NCI-H226 (cell line): ENCODE measurements at places on chromosomes 11 and 22.

- DNase-seq, result no peak
Observed at GRCh38 chr11:30818721-30819120, 232.6 kb upstream of the MPPED2 start.

DNA sequence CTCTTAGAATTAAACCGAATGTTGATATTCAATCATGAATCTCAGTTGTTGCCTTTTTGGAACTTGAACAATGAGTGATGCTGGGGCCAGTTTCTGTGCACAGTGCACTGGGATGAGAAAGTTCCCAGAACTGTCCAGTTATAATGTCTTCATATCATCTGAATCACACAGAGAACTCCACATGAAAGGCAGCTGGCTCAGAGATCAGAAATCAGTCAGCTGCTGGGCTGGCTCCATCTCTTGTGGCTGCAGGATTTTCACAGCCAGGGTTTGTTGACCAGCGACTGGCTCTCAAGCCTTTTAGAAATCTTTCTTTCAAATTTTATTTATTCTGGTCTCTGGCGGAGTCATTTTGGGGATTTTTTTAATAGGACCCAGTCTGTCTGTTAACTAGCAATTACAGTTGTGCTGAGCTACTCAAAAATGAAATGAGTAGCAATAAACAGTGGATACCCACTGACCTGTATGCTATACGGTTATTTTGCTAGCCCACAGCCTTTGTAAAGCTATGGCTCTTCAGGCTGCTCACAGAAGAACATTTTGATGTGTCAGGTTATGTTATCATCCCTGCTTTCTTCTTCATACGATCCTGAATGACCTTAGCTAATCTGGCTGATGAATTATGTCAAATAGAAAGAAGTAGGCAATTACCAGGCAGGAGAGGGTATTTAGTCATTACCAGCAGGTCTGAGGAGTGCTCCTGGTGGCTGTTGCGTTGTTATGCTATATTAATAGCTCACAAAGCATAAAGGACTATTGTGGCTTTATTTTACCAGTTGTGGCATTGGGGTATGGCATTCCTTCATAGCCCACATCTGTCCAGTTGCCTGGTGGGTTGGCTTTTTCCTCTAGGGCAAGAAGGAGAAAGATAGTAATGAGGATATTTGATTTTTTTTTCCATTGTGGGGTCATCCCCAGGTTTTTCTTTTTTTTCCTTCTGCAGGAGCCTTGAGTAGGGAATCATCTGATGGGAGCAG, 3.6 kb downstream of the FAT3 start:
- no peak for DNase-seq

DNA sequence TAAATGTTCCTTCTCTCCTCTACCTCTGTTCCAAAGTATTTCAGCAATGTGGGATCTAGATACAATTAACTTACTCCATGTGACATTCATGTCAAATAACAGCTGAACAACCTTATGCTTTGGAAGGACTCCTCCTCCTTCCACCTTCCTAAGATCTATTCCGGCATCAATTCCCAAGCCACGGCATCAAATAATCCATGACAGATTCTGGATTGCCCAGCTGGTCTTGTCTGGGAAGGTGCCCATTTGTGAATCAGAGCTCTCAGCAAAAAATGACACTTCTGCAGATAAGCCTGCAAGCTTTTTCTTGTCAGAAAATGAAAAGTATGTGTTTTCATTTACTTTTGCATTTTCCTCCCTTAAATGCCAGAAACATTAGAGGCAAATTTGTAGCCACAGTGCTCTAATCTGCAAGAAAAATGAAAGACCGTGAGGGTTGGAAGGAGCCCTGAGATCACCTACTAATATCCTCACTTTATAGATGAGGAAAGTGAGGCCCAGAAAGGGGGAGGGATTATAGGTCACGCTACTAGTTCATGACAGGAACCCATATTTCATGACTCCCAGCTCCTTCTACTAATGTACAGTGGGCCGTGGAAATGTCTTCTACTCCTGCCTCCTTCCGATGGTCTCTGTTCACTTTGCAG, 124.0 kb downstream of the ME3 start:
- peak; percentile 34 for DNase-seq

DNA sequence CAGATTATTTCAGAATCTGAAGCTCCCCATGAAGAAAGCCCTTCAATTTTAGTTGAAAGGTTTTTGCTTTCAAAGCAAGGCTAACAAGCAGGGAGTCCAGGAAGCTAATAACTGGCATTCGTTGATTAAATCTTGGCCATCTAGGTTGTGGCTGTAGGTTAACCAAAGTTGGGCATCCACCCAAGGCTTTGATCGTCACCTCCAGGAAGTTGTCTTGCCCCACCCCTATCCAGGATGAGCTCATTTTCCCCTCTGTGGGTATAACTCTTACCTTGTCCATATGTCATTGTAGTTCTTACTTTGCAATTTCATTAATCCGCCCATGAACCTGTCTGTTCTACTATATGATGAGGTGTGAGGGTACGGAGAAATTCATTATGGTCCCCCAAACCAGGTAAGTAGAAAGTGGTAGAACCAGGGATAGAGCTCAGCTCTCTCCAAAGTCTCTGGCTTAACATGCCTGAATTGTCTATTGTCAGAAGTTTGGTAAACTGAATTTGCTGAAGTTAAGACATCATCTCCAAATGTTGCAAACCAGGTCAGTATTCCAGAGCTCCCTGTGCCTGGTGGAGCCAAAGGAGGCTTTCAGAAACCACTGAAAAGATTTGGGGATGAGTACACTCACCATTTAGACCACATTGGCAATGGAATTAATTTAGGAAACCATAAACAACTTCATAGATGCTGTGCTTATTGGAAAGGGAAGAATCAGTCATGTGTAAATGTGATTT, 97.1 kb downstream of the CD44 start:
- DNase-seq, result peak; percentile 41

DNA sequence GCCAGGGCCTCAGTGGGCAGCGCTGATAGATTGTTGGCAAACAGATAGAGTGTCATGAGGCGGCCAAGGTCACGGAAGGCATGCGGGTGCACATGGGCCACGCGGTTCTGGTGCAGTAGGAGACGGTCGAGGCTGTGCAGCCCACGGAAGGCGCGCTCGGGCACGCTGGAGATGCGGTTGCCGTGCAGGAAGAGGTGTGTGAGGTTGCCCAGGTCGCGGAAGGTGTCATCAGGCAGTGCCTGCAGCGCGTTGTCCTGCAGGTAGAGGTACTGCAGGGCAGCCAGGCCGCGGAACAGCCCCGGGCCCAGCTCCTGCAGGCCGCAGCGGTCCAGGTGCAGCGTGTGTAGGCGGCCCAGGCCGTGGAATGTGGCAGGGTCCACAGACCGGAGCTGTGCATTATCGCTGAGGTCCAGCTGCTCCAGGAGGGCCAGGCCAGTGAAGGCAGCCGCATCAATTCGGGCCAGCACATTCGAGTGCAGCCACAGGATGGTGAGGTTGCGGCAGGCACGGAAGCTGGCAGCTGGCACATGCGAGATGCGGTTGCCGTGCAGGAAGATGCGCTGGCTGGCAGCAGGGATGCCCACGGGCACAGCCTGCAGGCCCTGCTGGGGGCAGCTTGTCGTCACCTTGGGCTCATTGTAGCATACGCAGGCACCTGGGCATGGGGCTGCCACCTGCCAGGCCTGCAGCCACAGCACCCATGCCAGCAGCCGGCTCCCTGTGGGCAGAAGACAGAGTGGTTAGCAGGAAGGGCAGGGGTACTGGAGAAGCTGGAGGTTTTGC, 25.5 kb downstream of the RTN4R start:
- no peak for DNase-seq

DNA sequence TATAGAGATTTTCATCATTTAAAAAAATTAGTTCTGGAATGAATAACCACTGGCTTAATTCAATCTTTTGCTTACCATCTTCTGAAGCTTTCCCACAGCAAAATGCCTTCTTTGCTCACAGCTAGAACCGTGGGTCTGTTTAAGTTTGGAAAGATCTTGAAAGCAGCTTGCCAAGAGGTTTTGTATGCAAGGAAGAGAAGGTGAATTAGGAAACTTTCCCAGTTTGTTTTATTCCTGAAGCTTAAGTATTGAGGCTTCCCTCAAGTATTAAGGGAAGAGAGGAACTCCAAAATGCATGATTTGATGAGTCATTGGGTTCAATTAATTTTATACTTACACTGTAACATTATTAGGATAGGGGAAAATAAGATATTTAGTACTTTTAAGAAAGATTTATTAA, 1.9 kb upstream of the ARHGEF12 start:
- DNase-seq, result no peak

- DNase-seq, result no peak
Observed at GRCh38 chr11:62352355-62353336, 15.4 kb downstream of the ASRGL1 start.

GRCh38 chr11:33329705-33330329, 72.6 kb downstream of the HIPK3 start:
- DNase-seq, result peak; percentile 25

DNA sequence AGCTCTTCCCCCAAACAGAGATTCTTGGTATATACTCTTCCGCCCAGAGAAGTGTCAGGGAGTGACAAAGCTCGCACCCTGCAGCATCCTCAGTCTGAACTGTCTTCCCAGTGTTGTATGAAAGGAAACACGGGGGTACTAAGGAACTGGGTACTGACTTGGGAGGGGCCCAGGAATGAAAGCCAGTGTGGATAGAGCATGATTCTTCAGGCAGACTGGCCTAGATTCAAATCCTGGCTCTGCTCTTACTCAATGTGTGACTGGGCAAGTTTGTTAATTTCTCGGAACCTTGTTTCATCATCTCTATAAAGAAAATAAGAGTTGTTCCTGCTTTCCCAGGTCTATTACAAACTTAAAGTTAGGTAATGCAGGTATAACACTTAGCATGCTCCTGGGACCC, 266.0 kb upstream of the NARS2 start:
- no peak for DNase-seq

- DNase-seq, result peak; percentile 42
Observed at GRCh38 chr11:122711831-122712381, 56.4 kb downstream of the UBASH3B start.

DNA sequence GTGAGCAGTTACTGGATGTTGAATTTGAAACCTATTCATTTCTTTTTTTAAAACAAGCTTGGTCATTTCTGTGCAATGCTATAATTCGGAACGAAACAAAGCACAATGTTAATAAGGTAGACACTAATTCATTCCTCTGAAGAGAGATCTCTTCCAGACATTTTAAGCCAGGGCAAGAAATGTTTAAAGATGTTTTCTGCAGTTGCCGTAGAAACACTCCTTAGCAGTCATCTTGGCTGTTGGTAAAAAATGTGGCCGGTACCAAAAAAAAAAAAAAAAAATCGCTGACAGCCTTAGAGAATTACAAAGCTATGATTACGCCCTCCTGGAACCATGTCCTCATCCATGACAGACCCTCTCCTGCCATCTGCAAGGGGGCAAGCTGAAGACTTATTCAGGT, 66.4 kb upstream of the TTC12 start:
- DNase-seq, result no peak

DNA sequence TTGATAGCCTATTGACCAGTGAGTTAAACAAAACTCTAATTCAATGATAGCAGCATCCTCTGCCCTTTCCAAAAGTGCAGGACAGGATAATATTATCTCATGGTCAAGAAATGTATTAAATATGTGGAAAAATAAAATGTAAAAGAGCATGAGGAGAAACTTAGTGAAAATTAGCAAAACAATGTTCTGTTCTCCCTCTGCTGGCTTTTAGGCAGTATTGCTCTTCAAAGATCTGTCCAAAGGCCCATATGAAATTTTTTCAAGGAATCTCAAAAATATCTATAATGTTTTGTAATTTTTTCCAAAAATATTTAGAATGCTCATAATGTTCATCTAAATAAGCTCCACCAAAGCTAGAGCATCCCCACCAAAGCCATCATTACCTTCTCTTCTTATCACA, 8.3 kb upstream of the ARL14EP start:
- DNase-seq, result no peak

DNA sequence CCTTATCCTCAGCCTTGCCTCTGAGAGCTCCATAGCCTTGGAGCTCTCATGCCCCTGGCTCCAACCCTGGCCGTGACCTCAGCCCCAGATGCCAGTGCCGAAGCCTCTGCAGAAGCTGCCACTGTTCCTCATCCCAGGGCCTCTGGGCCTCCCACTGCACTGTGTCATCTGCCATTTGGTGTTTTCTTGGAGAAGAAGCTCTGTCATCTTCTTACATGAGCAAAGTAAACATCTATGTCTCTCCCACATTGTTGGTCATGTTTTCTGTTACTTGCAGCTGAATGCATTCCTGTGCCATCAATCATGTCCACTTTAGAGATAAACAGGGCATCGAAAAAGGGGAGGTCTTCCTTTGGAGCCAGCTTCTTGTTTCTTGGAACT, 45.0 kb upstream of the FTH1 start:
- peak; percentile 92 for DNase-seq

- no peak for DNase-seq
Observed at GRCh38 chr11:112291191-112291590, 30.5 kb upstream of the PLET1 start.

- DNase-seq, result no peak
Observed at GRCh38 chr22:19349778-19350475, 58.4 kb upstream of the CLTCL1 start.

DNA sequence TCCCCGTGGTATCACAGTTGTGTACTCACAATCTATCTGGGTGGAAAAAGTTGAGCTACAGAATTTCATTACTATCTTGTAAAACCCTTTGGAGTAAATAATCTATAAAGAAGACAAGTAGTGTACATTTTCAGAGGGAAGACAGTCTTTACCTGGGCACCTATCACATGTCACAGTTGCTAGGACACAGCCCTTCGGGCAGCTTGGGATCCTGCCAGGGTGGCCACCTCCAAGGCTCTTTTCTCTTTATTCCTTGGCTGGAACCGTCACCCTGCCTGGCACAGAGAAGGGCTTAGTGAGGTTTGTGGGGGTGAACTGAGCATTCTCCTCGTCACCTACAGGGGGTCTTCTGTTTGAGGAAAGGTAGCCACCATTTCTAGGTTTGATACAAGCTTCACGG, 23.6 kb downstream of the LRRC74B start:
- no peak for DNase-seq

DNA sequence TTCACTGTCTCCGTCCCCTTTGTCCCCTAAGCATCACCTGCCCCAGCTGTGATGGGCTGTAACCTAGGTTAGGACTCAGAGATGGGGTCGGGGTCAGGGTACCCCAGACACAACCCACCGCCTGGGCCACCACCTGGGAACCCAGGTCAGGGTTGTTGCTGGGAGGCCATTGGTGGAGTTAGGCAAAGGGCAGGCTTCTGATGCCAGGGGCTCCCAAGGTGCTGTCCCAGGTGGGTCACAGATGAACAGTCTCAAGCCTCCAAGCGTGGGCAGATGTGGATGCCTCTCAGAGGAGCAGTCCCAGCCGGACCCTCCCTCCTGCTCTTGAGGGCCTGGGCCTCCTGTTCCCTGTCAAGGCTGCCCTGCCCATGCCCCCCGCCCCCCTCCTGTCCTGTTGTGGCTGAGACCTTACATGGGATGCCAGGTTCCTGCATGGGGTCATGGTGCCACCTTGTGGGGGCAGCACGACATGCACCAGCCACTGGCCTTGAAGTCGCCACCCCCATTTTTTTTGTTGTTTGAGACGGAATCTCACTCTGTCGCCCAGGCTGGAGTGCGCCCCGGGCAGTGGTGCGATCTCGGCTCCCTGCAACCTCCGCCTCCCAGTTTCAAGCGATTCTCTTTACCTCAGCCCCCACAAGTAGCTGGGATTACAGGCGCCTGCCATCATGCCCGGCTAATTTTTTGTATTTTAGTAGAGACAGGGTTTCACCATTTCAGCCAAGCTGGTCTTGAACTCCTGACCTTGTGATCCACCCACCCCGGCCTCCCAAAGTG, 12.1 kb downstream of the GATD1 start:
- DNase-seq, result no peak

GRCh38 chr11:66258473-66258893, 10.0 kb upstream of the RAB1B start:
- no peak for DNase-seq

- DNase-seq, result peak; percentile 24
Observed at GRCh38 chr22:21642584-21643448, 714 bp downstream of the SDF2L1 start.
